Lung (tissue), 17 donors: ENCODE measurements at places on chromosomes 7 and 10. TPM values are rescaled to one million over a fixed set of nuclear protein-coding genes. Genes with fewer than 3 reads are reported as not detected.

DNA sequence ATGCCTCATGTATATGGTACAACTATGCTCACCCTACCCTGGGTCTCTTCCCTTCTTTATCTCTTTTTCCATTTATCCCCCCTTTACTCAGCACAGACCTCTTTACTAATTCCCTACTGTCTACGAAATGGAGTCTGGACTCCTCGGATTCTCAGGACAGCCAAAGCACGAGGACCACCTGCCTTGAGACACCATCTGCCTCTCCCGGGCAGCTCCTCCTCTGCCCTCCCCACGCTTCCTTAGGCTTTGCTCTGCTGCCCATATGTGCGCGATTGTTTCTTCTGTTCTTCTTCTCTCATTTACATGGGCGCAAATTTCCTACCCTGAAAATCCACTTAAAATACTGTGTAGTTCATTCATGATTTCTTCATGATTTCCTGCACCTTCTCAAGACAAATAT lies 62.7 kb upstream of the STK17A start:
- no peaks in the 10 kb centered on the region for H3K36me3 ChIP-seq
- no peak for DNase-seq
- no peaks in the 10 kb centered on the region for H3K27me3 ChIP-seq
- H3K4me3 ChIP-seq: no peak overlapping the region
- H3K4me1 ChIP-seq: no peaks in the 10 kb centered on the region
- no peak overlapping the region for H3K27ac ChIP-seq

DNA sequence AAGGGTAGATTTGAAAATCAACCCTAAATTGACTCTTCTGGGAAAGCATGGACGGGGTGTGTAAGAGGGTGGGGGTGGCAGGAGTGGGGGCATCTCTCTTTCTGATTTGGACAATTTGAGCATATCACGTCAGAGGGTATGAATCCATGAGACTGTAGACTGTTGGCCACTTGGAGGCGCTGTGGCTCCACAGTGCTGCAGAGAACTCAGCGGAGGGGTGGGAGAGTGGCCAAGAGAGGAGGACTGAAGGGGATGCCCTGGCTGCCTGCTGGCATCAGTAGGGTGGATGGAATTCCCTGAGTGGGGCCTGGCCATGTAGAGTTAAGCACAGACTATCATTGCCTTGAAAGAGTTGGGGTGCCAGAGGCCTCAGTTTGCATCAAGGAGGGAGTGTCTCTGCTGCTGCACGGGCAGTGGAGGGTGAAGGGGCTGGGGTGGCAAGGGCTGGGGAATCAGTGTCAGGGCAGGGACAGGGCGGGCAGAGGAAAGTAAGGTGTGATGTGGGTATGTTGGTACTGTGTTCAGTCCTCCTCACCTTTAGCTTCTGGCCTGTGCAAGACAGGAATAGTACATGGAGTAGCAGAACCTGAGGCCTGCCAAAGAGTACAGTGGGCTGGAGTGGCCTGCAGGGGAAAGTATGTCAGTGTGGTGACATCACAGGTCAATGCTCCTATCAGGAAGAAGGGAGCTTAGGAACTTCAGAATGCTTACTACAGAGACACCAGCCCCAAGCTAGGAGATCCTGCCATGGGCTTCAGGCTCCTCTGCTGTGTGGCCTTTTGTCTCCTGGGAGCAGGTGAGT lies 133.5 kb upstream of the PRSS58 start:
- no peaks in the 10 kb centered on the region for H3K4me1 ChIP-seq
- no peak overlapping the region for H3K4me3 ChIP-seq
- no peaks in the 10 kb centered on the region for H3K36me3 ChIP-seq
- no peak for DNase-seq
- H3K27me3 ChIP-seq: no peaks in the 10 kb centered on the region

The ABLIM1 gene
- 135 TPM for total RNA-seq

The EPDR1 gene
- 93.2 TPM for total RNA-seq

The AGK gene
- total RNA-seq: 39.1 TPM

DNA sequence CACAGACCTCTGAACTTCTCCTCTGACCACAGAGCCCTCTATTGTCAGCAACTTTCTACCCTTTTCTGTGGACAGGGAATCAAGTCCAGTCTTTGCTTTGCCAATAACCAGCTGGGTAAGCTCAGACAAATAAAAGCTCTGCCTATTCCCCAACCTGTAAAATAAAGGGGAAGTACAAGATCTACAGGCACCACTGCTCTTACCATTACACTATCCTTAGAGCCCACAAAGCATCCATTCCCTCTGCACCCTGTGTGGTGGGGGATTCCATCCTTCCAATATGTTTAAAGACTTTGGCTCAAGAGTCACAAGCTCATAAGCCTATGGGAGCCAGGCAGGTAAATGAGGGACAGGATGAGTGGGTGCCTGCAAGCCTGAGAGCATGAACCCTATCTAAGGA lies 88.2 kb downstream of the PARD3 start:
- no peaks in the 10 kb centered on the region for H3K36me3 ChIP-seq

The SFRP5 gene
- 2.4 TPM for total RNA-seq

The ACSL5 gene
- 62.0 TPM for total RNA-seq

DNA sequence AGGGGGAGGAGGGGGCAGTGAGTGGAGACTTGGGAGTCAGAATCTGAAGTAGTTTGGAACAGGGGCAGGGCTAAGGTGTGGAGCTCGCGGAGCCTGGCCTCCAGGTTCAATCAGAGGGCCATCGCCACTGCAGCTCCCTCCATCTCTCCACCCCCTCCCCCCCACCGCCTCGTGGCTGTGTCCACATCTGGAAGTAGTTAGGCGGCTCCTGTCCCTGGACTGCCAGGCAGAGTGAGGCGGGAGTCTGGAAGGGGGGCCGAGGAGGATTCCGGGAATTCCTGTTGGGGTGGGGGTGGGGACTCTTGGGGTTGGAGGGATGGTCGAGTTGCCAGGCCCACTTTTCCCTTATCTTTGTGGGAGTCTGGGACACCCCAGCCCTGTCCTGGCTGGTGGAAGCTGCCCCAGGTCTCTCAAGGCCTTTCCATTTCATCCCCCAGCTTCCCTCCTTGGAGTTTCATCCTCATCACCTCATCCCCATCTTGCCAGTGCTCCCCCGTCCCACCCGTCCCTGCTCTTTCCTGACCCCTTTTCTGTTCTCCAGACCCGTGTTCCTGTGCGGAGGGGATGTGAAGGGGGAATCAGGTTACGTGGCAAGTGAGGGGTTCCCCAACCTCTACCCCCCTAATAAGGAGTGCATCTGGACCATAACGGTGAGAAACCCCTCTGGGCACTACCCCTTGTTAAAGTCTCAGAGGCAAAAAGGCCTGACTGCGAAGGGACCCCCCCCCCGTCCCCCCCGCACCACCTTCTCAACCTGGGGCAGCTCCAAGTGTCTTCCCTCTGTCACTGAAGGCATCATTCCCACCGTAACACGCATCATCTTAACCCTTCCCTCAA lies 944 bp downstream of the PCOLCE start:
- H3K4me1 ChIP-seq: peaks cover 20% of the 10 kb centered on the region
- peak; percentile 93 for DNase-seq
- no peak overlapping the region for H3K27ac ChIP-seq
- no peaks in the 10 kb centered on the region for H3K27me3 ChIP-seq
- no peak overlapping the region for H3K4me3 ChIP-seq
- no peaks in the 10 kb centered on the region for H3K36me3 ChIP-seq

The ADAM22 gene
- total RNA-seq: 1.7 TPM

DNA sequence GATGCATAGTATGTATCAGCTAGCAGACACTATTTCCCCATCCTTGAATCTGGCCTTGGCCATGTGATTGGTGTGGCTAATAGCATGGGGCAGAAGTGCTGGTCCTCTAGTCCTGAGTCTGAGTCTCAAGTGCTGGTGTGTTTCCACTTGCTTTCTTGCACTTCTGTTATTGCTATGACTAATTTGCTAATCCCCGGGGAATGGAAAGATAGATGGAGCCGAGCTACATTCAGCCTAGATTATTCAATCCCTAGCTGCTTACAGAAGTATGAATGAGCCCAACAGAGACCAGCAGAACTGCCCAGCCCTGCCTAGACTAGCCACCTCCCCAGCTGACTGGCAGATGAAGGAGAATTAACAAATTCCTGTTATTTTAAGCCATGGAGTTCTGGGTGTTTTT lies 53.2 kb upstream of the SYPL1 start:
- H3K27ac ChIP-seq: no peak overlapping the region
- no peak overlapping the region for H3K4me3 ChIP-seq
- no peaks in the 10 kb centered on the region for H3K4me1 ChIP-seq
- no peak for DNase-seq

GRCh38 chr7:78777829-78778228 lies 675.6 kb downstream of the MAGI2 start:
- no peak for DNase-seq
- no peaks in the 10 kb centered on the region for H3K4me1 ChIP-seq
- H3K36me3 ChIP-seq: no peaks in the 10 kb centered on the region
- no peak overlapping the region for H3K4me3 ChIP-seq

- no peaks in the 10 kb centered on the region for H3K36me3 ChIP-seq
- H3K27ac ChIP-seq: no peak overlapping the region
- H3K4me3 ChIP-seq: no peak overlapping the region
- no peaks in the 10 kb centered on the region for H3K4me1 ChIP-seq
- H3K27me3 ChIP-seq: no peaks in the 10 kb centered on the region
- DNase-seq: no peak
Observed at GRCh38 chr10:131788386-131788785, 112.4 kb upstream of the PPP2R2D start.

The NPSR1 gene
- not detected for total RNA-seq

DNA sequence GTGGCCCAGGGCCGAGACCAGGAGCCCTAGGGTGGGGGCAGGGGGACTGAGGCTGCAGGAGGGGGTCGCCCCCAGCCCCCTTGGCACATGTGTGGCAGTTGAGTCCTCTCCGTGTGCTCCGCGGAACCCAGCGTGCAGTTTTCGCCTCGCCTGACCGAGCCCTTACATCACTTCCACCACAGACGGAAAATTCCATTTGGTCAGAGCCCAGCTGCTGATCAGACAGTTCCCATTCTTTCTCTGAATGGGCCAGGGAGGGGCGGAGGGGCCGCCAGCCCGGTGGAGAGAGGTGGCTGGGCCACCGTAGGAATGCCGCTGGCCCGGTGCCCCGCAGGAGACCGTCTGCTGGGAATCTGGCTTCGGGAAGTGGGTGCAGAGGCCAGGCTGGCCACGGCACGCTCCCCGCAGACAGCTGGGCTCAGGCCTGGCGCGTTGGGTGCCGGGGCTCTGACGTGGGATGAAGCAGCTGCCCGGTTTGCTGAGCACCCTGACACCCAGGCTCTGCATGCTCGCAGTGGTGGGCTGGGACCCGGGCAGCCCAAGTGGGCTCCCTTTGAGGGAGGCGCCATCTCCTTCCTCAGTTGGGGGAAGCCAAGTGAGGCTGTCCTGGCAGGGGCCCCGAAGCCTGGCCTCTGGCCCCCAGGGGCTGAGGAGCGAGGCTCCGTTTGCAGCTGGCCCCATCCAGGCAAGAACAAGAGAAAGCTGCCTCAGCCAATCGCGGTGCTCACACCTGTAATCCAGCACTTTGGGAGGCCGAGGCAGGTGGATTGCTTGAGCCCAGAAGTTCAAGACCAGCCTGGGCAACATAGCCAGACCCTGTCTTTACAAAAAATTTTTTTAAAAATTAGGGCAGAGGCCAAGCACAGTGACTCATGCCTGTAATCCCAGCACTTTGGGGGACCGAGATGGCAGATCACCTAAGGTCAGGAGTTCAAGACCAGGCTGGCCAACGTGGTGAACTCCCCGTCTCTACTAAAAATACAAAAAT lies 9.9 kb downstream of the TTYH3 start:
- H3K36me3 ChIP-seq: no peaks in the 10 kb centered on the region
- peaks cover 59% of the 10 kb centered on the region for H3K4me1 ChIP-seq
- peak; percentile 92 for DNase-seq
- peak overlapping the region; percentile 77 for H3K27ac ChIP-seq

- H3K4me1 ChIP-seq: no peaks in the 10 kb centered on the region
- peak; percentile 15 for DNase-seq
- H3K36me3 ChIP-seq: no peaks in the 10 kb centered on the region
- no peak overlapping the region for H3K4me3 ChIP-seq
- H3K27me3 ChIP-seq: no peaks in the 10 kb centered on the region
- H3K27ac ChIP-seq: no peak overlapping the region
Observed at GRCh38 chr10:112184379-112184778, 814 bp upstream of the GPAM start.

DNA sequence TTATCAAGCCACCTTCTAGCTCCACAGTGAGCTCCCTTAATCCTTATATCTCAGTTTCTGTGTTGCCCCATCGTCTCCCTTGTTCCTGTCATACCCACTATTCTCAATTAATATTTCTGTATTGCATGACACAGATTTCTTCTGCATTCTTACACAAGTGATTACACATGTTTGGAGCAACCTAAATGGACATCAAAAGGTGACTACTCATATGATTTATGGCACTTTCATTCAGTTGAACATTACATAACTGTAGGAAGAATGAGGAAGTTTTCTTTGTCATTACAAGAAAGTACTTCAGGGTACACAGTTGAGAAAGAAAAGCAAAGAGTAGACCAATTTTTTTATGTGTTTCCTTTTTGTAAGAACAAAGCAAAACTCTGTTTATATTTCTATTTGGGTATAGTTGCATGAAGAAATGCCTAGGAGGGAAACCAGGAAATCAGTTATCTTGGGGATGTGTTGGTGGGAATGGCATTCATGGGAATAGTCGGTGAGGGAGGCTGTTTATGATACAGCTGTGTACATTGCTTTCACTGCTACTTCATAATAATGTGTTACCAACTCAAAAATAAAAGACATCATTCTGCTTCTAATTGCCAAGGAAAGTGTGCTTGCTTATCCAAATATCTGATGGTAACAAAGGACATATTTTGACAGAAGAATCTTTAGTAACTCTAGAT lies 23.6 kb upstream of the PRSS37 start:
- no peak overlapping the region for H3K4me3 ChIP-seq
- no peak overlapping the region for H3K27ac ChIP-seq
- H3K4me1 ChIP-seq: no peaks in the 10 kb centered on the region
- no peaks in the 10 kb centered on the region for H3K27me3 ChIP-seq
- H3K36me3 ChIP-seq: no peaks in the 10 kb centered on the region

The TMEM176A gene
- total RNA-seq: 18.3 TPM

- no peaks in the 10 kb centered on the region for H3K27me3 ChIP-seq
- peaks cover 19% of the 10 kb centered on the region for H3K36me3 ChIP-seq
- H3K4me1 ChIP-seq: no peaks in the 10 kb centered on the region
- no peak overlapping the region for H3K4me3 ChIP-seq
- DNase-seq: no peak
Observed at GRCh38 chr10:21744223-21744622, 210.2 kb downstream of the MLLT10 start.

The TNS3 gene
- 140 TPM for total RNA-seq

The KCNMA1 gene
- total RNA-seq: 13.0 TPM

DNA sequence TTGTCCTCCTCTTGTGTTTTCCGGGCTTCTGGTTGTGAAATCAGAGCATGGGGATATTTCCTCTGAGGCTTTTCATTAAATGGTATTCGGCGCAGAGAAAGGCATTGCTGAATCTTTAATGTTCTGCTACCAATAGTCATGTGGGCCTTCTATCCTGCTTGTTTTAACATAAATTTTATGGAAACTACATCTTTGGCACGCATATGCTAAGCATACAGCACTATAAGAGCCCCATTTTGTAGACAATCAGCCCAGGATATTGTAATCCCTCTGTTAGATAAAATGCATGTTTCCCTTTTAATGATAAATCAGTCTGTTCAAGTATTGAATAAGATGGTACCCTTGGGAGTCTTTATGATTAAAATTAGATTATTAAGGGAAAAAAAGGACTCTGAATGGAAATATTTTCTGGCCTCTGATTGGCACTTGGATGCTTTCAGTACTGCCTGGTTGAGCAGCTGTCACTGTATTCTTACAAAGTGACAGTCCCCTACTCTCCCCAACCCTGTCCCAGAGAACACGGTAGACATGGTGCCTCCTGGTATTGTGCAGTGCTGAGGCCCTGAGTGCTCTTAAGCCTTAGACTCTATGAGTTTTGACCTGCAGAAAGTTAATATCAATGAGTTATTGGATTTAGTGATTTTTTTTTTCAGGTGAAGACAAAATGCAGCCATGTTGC lies 256.3 kb downstream of the POU6F2 start:
- no peaks in the 10 kb centered on the region for H3K27me3 ChIP-seq
- H3K4me1 ChIP-seq: no peaks in the 10 kb centered on the region
- no peak overlapping the region for H3K27ac ChIP-seq
- no peaks in the 10 kb centered on the region for H3K36me3 ChIP-seq
- H3K4me3 ChIP-seq: no peak overlapping the region
- DNase-seq: no peak
